Tibial nerve (tissue), 4 donors: ENCODE measurements at places on chromosomes 3 and 15. TPM values are rescaled to one million over a fixed set of nuclear protein-coding genes. Genes with fewer than 3 reads are reported as not detected.

- no peak for DNase-seq
Measured at GRCh38 chr3:11115548-11115947, 38.7 kb upstream of the HRH1 start.

DNA sequence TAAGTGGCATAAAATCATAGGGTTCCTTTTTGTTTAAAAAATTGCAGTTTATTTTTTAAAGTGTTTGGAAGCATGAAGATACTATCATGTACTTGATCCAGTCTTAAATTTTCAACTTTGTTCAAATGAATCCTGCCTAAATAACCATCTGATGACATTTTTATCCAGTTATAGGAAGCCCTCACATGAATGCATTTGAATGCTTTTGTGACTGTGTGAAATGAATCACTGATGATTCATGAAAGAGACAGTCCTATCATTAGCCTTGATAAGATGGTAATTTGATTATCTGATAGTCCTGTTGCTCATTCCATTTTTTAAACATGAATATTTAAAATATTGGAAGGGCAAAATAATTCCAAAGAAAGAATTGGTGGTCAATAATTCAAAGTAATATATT lies 401.9 kb upstream of the ROBO2 start:
- DNase-seq, result no peak

DNA sequence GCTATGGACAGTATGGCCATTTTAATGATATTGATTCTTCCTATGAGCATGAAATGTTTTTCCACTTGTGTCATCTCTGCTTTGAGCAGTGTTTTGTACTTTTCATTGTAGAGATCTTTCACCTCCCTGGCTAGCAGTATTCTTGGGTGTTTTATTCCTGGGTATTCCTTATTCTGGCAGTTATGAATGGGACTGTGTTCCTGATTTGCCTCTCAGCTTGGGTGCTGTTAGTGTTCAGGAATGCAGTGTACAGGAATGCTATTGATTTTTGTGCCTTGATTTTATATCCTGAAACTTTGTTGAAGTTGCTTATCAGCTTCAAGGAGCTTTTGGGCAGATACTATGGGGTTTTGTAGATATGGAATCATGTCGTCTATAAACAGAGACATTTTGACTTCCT lies 49.5 kb upstream of the CTXND1 start:
- no peak for DNase-seq

- DNase-seq, result no peak
Measured at GRCh38 chr3:140196970-140197369, 262.0 kb downstream of the CLSTN2 start.

DNA sequence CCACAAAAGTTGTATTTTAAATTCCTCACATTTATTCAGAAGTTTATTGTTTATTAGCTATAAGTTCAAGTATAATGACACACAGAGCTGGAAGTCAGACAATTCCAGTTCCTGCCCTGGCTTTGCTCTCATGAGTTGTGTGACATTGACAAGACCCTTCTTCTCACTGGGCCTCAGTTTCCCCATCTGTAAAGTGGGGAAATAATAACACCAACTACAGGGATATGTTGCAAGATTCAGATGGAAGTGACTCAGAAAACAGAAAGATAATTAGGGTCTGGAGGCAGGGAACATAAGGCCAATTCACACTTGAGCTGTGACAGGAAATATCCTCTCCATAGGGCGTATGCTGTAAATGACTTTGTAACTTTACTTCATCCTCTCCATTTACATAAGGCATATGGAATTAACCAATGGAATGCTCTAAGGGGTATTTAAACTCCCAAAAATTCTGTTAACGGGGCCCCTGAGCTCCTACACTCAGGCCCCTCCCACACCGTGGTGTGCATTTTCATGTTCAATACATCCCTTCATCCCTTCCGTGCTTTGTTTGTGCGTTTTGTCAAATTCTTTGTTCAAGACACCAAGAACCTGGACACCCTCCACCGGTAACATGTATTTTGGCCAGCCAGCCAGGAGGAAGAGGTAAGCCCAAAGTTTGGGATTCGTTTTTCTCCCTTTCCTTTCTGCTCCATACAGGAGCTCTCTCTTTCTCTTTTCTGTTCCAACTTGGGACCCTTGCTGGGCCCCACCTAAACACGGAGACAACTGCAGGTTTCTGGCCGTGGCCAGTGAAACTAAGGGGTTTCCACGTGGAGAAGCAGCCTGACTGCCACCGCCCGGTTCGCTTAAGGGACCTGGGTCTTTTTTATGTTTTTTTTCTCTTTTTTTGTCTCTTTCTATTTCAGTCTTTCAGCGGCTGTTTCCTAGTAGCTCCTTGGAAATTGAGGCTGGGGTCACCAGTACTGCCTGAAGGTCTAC lies 16.9 kb downstream of the CYP11A1 start:
- DNase-seq, result no peak

DNA sequence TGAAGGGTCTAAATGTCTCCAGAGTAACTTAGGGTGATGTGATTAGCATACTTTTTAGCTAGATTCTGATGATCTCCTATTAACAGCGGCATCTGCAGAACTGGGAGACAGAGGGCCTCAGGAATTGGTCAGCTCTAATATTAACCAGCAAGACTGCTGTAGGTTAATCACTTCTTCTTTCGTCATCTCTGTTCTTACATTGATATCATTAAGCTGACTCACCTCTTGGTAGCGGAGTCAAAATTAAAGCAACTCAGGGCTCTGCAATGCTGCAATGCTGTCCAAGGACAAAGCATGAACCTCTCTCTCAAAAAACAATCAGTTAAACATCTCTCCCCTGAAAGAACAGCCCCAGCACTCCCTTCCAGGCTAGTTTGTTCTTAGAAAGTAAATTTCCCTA lies 57.5 kb upstream of the TRA2B start:
- no peak for DNase-seq

GRCh38 chr15:101549647-101550046 lies 60.1 kb upstream of the PCSK6 start:
- DNase-seq, result no peak

DNA sequence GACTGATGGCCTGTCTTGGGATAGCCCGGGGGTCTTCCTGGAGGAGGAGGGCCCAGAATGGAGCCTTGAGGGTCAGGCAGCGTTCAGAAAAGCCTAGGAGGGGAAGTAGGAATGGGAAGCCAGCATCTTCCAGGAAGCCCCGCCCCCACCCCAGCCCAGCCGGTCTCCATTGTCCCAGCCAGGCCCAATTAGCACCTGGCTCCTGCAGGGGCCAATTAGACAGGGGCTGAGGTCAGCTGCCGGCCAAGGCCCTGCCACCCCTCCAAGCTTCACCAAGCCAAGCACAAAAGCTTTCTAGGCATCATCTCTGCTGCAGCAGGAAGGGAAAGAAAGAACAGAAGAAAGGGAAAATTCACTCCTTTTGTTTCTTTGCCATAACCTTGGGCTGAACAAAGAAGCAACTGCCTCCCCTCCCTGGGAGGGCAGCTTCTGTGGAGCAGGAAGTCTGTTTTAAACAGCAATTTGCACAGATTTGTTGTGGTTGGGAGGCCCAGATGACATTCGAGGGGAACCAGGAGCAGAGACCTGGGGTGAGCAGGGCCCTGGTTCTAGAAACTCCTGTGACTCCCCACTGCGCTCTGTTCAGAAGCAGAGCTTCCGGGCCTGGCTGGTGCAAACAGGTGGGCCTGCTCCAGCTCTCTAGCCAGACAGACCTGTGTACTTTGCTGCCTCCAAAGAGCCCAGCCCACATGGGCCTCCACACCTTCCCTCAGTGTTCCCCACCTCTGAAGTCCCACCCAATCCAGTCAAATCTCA lies 47.7 kb downstream of the CYP11A1 start:
- no peak for DNase-seq

DNA sequence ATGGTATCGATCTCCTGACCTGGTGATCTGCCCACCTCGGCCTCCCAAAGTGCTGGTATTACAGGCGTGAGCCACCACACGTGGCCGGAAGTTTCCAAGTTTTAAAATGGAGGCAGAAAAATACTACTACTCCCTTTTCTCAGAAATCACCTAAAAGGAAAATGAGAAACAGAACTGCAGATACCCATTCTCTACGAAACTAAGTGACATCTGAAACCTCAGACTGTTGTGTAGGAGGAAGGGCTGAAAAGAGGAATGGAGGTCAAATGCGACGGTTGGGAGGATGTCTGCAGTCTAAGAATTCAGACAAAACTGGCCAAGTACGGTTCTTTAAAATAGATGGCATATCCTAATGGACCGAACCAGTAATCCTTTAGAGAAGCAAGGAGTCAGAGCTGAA lies 24.1 kb downstream of the WDR48 start:
- DNase-seq, result no peak

DNA sequence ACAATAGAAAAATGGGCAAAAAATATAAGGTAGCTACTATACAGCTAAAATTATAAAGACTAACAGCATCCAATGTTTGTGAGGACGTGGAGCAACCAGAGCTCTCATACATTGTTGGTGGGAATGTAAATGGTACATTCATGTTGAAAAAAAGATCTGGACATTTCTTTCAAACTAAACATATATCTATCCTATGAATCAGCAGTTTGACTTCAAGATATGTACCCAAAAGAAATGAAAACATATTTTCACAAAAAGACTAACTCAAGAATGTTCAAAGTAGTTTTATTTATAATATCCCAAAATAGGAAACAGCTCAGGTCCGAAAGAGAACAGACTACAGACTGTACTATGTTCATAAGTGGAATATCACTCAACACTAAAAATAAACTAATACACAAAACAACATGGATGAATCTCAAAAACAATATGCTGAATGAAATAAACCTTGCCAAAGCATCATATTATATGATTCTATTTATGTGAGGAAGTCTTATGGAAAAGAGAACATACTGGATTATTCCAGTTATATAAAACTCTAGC lies 8.8 kb upstream of the TTBK2 start:
- no peak for DNase-seq

DNA sequence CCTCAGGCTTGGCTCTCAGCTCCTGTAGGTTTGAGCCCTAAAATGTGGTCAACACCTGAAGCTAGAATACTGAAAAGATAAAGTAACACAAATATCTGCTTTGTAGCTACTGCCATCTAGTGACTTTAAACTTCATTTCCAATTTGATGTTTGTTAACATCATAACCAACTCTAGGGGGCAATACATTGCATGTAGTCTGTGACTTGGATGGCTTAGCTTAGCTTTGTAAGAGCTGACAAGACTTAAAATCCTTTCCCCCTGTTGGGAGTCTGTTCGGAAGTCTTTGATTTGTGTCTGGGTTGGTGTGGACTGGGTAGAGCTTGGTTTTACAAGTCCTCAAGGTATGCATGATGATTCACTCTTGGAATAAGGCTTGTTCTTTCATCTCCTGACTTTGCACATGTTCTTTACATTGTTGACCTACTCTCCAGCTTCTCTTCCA lies 51.7 kb downstream of the SCN11A start:
- DNase-seq, result no peak

- DNase-seq, result no peak
Measured at GRCh38 chr3:190131329-190131728, 10.6 kb upstream of the P3H2 start.

DNA sequence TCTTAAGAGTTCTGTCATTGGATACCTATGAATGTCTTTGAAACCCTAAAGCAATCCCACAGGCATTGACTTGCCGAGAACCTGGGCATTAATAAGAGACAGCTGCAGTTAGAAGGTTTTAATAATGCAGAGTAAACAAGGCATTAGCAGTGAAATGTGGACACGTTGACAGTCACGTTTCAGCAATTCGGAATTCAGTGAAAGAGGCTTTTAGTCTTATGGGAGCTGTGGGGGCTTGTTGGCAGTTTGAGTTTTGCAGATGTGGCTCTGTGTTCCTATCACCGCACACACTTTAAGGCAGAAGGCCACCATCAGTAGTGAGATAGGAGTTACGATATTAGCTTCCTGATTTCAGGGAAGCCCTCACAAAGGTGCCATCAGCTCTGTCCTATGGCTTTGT lies 145.2 kb upstream of the NUDT16 start:
- DNase-seq, result no peak

GRCh38 chr3:143067201-143067600 lies 52.4 kb upstream of the CHST2 start:
- DNase-seq, result no peak

GRCh38 chr15:93762036-93762435 lies 469.3 kb upstream of the MCTP2 start:
- no peak for DNase-seq

The AGTR1 gene
- 17.1 TPM for total RNA-seq

The CCDC191 gene
- 12.2 TPM for total RNA-seq

The HTR3E gene
- total RNA-seq, result not detected
